ENCODE measurements at places on chromosomes 3 and 15.

- no peak for DNase-seq
Measured at GRCh38 chr3:139260793-139261736, 82.8 kb upstream of the MRPS22 start.

- no peak for DNase-seq
Measured at GRCh38 chr15:70376031-70376928, 278.6 kb upstream of the TLE3 start.

DNA sequence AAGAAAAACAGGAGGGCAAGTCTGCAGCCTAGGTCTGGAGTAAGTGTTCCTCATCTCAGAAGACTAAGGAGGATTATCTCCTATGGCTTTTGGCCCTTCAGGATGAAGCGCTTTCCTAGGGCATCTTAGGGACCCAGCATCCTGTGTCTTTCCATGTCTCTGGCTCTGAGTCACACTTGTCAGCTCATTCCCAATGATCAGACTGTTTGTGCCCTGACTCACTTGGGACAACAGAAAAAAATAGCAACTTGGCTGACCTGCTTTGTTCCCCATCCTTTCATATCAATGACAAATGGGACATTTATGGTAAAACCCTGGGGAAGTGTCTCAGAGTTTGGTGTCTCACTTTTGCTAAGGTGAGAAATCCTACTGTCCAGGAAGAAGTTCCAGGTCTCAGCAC, 76.2 kb upstream of the OXTR start:
- no peak for DNase-seq

GRCh38 chr3:127168271-127168670, 24.7 kb upstream of the PRR23E start:
- DNase-seq = no peak

- DNase-seq = no peak
Measured at GRCh38 chr3:160641665-160642309, 35.2 kb upstream of the ARL14 start.
